ENCODE measurements at places on chromosomes 13 and 19.

- no peak for DNase-seq
These were observed 3.0 kb upstream of the CCNP start for GRCh38 chr19:40229484-40229883.

GRCh38 chr19:12973236-12973635 lies 3.9 kb downstream of the DAND5 start:
- no peak for DNase-seq

DNA sequence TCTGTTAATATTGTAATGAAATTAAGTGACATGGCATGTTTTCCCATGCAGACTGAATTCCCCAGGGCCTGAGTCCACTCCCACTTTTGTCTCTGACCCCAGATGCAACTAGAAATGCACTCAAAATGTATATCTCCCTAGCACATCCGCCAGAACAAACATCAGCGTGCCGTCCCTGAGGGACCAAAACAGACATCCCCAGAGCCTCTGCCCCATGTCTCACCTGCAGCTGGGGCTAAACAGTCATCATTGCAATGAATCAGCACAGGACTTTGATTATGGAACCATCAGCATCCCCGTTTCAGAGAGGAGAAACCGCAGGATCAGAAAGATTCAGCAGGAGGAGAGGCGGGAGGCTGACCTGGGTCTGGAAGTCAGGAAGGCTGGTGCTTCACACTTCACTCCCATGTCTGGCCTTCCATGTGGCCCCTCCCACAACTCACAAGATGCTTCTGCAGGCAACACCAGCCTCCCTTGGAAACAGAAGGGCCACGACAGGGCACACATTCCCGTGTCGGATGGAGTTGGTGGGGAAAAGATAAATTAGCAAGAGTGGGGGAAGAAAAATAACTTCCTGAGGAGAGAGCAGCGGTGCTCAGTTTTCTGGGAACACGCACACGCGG lies 130.6 kb upstream of the VSTM2B start:
- no peak for DNase-seq

DNA sequence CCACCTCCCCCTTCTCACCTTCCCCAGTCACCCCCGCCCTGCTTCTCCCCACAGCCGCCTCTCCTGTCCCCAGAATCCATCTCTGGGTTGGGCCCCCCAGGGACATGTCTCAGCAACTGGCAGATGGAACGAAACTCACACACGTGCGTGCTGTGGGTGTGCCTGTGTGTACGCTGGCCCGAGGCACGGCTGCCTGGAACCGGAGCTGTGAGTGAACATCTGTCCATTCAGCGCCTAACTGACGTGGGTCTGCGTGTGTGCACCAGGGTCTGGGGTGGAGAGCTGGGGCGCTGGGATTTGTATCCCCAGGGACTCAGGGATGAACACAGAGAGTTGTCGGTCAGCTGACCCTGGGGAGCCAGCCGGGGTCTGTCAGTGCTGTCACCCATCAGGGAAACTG lies 752 bp upstream of the HAS1 start:
- DNase-seq: no peak

DNA sequence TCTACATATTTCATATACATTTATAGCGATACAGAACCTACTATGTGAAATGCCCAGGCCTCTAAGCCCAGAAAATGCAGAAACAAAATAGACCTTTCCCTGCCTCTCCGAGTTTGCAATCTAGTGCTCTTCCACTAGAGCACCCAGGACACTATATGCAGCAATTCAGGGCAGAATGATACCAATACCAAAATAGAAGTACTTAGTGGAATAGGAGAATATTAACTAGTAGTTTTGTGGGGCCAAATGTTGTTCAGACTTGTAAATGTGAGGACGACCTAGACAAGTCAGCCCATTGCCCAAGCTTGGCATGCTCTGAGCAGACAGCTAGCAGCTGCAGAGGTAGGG lies 35.8 kb upstream of the FLT1 start:
- DNase-seq: no peak
